ENCODE measurements at places on chromosomes 16 and 17.

DNA sequence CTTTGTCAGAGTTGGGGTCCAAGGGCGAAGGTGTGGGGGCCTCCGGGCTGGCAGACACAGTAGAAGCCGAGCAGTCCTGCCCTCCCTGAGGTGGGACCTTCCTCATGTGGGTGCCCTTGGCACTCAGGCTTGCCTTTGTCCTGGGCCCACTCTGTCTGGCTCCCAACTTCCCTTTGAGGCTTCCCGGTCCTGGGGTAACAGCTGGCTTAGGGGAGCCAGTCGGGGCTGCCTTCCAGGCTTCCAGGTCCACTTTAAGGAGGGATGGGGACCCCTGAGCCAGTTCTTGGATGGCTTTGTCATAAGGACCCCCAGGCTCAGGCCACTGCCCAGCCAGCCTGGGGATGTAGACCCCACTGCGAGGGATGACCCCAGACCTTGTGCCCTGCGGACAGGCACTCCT lies 7.8 kb downstream of the GAS2L2 start:
- DNase-seq: no peak

DNA sequence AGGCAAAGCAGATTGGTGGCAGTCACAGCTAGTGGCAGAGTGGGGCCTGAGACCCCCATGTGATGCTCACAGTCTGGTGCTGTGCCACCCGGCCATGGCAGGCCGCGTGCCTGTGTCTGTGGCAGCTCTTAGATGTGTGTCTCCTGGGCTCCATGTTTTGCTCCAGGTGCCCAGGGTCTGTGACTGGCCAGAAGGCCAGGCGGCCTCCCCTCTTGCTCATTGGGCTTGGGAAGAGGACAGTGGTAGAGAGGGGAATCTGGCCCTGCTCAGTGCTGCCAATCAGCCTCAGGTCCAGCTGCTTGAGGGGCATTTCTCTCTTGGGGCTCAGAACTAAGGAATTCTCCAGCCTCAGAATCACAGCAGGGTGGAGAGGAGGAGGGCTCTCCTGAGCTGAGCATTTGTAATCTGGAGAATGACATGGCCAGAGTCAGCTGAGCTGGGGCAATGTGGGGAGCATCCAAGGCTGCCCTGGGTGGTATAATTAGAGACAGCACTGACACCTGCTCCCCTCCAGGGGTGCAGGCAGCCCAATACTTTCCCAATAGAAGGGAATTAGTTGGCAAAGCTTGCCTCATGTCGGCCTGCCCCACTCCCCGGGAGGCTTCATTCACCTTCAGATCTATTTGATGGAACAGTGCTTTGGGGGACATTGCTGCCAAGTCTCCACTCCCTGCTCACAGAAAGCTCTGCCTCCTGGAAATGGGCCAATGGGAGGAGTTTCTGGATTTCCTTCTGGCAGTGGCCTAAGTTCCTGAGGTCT lies 2.7 kb upstream of the LASP1NB start:
- DNase-seq: peak; percentile 44

- no peak for DNase-seq
Measured at GRCh38 chr17:73261952-73262675, 434 bp upstream of the CPSF4L start.

DNA sequence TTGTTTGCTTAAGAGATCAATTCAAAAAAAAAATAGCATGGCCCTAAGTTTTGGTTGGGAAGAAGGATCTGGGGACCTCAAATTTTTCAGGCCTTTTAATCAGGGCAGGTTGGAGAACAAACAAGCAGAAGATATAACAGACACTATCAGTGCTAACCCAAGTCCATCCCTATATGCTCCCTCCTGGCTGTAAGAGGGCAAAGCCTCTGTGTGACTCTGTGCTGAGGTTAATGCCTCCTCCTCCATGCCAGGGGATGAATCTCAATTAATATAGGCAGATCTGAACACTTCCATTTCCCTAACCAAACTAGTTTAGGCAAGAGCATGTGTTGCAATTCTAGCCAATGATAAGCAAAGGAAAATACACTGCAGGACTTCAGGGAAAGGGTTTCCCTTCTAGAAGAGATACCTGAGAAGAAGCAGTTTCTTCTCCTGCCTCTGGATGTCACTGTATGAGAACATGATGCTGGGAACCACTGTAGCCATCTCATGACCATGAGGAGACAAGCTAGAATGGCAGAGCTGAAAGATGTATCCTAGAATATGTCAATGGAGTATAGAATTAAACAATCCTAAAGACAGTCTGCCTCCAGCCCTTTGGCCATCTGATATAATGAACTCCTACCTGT lies 76.0 kb downstream of the CHD9NB start:
- peak; percentile 10 for DNase-seq

- no peak for DNase-seq
Measured at GRCh38 chr17:79372470-79373238, 238.2 kb downstream of the RBFOX3 start.

DNA sequence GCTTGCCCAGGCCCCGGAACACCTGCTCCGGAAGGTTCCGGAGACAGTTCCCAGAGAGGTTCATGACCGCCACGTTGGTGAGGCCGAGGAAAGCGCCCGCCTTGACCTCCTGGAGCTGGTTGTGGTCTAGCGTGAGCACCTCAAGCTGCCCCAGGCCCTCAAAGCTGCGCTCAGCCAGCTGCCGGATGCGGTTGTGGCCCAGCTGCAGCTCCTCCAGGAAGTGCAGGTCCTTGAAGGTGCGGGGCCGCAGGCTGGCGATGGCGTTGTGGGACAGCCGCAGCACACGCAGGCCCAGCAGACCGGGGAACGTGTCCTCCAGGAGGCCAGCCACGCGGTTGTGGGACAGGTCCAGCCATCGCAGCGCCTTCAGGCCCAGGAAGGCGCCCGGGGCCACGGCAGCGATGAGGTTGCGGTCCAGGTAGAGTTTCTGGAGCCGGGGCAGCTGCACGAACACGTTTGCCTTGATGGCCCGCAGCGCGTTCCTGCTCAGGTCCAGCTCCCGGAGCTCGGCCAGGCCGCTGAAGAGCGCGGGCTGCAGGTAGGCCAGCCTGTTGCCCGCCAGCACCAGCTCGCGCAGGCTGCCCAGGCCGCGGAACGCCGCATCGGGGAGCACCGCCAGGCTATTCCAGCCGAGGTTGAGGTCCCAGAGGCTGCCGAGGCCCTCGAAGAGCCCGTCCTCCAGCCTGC lies 2.1 kb downstream of the IGFALS start:
- DNase-seq: no peak

- DNase-seq: no peak
Measured at GRCh38 chr16:84759061-84759460, 59.3 kb downstream of the USP10 start.

GRCh38 chr17:67441896-67442219 lies 64.8 kb downstream of the PITPNC1 start:
- DNase-seq: no peak

- no peak for DNase-seq
Measured at GRCh38 chr17:50920041-50920410, 53.9 kb upstream of the TOB1 start.

GRCh38 chr17:66829386-66829864 lies 5.5 kb upstream of the CACNG5 start:
- no peak for DNase-seq

GRCh38 chr16:49921791-49922456 lies 66.0 kb upstream of the ZNF423 start:
- no peak for DNase-seq

DNA sequence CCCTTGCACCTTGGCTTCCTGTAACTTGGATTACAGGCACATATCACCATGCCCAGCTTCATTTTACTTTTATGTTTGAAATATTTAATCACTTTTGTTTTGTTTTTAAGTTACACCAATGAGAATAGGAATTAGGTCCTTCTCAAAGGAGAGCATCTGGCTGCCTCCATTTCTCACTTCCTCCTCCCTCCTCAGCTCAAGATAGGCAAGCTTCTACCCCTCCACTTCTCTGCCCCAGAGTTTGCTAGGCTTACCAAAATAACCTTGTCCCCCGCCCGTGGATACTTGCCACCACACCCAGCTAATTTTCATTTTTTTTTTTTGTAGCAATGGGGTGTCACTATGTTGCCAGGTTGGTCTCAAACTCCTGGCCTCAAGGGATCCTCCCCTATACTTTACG lies 17.9 kb downstream of the GABARAPL2 start:
- no peak for DNase-seq

DNA sequence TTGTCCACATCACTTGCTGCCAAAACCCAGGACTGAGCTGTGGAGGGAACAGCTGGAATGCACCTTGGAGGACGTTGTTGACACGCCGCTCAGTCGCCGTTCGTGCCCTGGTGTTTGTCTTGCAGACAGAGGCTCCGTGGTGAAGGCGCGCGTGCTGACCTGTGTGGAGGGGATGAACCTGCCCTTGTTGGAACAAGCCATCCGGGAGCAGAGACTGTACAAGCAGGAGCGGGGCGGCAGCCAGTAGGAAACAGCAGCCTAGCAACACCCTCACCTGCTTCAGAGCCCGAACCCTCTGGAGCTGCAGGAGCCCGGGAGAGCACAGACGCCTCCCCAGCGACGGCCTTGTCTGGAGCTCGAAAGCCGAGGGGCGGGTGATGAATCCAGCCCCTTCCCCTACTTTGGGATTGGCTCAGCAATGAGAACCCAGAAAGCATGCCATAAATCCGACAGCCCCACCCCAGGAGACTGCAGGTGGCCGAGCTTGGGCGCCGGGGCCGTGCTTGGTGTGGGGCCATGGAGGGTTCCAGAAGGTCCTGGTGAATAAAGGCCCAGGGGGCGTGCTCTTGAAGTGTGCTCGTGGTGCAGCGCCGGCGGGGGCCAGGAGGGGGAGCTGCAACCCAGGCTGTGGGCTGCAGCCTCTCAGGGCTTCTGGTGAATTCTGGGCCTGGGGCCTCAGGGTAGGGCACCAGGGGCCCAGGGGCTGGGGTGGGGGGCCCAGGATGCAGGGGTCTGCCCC lies 470 bp upstream of the CDK3 start:
- no peak for DNase-seq
